ENCODE measurements at places on chromosomes 6 and 20.
A peak's percentile ranks its signal among the peaks of the same experiment; 100 is the strongest.

GRCh38 chr6:151119823-151120524, 119.8 kb upstream of the AKAP12 start:
- peak; percentile 44 for DNase-seq

DNA sequence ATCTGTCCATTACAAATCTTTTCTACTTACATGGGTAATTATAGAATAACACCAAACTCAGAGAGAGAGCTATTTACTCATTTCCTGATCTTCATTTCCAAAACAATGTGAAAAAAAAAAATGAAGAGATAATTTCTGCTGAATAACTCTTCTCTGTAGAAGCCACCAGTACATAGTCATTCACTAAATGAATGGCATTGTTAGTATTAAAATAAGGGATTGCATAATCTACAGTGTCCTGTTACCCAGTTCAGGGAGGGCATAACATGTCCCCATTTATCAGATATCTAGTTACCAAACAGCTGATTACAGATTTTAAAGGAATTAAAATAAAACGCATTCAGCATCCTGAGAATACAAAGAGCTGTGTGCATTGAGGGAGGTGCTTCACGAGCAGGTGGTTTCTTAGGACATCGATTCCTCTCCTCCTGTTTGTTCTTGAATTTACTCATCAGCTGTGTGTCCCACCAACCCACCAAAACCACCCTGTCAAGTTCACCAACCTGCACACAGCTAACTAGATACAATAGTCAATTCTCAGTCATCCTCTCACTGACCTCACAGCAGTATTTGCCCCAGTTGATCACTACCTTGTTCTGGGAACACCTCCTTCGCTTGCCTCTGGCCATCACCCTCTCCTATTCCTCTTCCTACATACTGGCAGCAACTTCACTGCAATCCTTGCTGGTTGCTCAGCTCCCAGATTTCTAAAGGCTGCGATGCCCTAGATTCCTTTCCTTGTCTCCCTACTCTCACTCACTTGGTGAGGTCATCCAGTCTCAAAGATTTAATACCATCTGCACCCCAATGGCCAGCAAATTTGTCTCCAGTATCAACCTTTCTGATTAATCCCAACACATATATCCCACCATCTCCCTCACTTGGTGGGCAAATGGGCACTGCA, 18.7 kb downstream of the CNKSR3 start:
- DNase-seq = no peak

DNA sequence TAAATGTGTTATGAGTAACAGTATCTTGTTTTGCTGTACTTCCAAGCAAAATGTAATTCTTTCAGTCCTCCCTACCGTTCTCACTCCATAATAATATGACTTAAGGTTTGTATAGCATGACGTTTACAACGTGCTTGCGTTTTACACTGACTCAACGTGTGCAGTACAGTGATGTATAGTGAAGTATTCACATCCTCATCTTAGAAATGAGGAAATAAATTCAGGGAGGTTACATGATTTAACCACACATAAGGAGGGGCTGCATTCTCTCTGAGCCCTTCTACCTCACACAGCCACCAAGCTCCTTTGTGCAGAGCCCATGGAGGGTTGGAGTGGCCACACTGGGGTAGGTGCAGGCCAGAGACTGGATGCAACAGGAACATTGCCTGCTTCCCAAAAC, 164.5 kb downstream of the MTHFD1L start:
- no peak for DNase-seq

DNA sequence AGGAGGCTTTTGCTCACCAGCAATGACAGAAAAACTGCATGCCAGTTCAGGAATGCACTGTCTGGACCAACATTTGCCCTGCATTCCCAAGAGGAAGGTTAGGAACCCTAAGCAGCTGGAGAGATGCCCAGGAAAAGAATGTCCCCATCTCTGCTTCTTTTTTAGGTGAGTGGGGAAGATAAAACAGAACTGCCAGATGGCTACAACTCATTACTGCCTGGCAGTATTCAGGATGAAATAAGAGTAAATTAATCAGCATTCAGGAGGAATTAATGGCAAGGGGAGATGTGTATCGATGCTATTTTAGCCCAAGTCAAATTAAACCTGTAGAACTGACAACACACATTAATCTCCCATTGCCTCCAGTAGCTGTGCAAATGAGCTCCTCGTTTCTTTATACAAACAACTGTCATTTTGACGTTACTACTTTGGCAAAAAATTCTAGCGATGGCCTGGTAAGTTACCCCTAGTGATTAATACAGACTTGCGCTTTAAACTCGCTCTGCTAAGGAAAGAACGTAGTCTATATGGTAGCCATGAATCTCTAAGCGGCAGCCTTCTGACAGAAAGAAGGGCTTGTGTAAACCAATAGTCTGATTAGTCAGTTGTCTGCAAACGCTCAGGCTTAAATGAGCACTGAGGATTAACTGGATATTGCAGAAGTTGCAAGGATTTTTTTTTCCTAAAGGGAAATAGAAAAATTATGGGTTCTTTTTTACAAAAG, 16.7 kb upstream of the SMLR1 start:
- DNase-seq = peak; percentile 30

DNA sequence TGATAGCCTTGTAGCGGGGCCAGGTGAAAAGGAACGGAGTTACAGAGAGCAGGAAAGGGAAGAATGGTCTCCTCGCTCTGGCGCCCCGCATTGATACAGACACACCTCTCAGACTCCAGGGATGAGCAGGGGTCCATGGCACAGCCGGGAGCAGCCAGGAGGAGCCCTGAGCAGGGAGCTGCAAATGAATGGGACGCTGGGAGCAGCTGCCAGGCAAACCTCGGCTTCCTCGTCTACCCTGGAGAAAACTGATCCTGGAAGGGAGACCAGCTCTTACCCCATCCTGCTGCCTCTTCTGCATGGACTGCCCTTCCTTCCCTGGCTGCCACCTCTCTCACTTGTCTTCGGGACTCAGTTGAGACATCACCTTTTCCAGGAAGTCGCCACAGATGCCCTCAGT, 97.3 kb upstream of the MAFB start:
- DNase-seq = no peak

- DNase-seq = no peak
Observed at GRCh38 chr6:65088575-65088974, 618.5 kb downstream of the EYS start.

All from WERI-Rb-1 (cell line).